NCI-H510A treated with DMSO at 0.1 percent for 48 hours (cell line): ENCODE measurements at places on chromosomes 7 and 10.

DNA sequence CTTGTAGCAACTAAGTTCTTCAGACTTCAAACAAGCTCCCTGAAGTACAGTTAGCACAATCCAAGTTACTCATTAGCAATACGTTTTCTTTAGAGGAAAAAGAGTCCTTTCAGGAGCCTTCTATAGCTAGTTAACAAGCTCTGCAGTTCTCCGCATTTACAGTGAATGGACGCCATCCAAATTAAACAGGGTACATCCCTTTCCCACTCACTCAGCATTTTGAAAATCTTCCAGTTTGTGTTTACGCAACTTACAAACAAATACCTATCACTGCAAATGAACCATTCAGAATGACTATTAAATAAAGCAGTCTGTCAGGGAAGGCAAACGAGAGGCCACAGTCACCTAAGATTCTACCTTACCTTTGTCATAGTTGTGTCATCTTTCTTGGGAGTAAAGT, 84.5 kb downstream of the RNF32 start:
- no peak for DNase-seq

GRCh38 chr7:10874666-10875065, 99.0 kb upstream of the PHF14 start:
- DNase-seq: no peak

DNA sequence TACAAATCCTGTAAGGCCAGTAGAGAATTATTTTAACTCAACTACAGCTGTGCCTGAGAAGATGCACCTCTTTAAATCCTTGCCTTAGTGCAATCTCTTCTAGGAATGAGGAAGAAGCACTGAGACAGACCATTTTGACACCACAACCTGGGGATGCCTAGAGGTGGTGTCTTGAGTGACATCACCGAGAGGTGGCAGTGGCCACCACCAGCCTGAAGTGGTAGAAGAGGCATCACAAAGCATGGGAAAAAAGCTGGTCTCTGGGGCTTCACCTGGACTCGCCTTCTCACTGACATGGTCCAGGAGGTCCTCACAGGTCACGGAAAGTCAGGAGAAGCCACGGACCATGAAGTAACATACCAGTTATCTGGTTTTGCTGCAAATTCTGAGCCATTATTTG, 99.2 kb upstream of the PDLIM1 start:
- no peak for DNase-seq

DNA sequence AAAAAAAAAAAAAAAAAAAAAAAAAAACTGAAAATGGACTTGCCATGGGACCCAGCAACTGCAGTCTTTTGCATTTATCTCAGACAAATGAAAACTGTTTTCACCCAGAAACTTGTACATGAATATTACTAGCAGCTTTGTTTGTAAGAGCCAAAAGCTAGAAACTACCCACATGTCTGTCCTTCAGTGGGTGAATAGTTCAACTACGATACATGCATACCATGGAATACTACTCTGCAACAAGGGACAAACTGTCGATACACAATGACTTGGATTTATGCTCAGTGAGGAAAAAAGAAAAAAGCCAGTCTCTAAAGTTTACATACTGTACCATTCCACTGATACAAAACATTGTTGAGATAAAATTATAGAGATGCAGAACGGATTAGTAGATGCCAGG, 195.6 kb downstream of the KIAA1217 start:
- no peak for DNase-seq

DNA sequence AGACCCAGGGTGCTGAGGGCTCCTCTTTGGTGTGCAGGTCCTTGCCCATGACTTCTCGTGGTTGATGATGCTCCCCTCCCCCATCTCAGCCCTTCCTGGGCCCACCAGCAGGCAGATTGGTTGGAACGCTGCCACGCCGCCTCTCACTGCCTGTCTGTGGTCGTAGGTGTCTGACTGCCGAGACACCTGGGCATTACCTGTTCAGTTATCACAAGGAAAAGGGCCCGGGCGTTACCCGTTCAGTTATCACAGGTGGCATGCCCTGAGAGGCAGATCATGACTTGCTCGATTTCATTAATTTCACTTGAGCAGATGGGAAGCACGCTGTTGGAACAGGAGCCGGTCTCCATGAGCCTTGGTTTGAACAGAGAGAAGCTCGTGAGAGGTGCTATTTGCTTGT, 42.5 kb downstream of the TACR2 start:
- DNase-seq: peak; percentile 36

- DNase-seq: no peak
Observed at GRCh38 chr7:74489997-74490945, 36.6 kb downstream of the GTF2IRD1 start.

- no peak for DNase-seq
Observed at GRCh38 chr10:1217237-1217587, 161.0 kb downstream of the WDR37 start.

DNA sequence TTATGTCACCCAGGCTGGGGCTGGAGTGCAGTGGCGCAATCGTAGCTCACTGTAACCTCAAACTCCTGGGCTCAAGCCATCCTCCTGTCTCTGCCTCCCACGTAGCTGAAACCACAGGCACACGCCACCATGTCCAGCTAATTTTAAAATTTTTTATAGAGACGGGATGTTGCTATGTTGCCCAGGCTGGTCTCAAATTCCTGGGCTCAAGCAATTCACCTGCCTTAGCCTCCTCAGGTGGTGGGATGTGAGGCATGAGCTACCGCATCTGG, 123.2 kb upstream of the PARD3 start:
- DNase-seq: no peak

GRCh38 chr7:45085619-45086200, 3.1 kb downstream of the NACAD start:
- DNase-seq: no peak

- DNase-seq: no peak
Observed at GRCh38 chr10:104056619-104057273, 28.9 kb downstream of the COL17A1 start.
